ENCODE measurements at places on chromosomes 16 and 17.

DNA sequence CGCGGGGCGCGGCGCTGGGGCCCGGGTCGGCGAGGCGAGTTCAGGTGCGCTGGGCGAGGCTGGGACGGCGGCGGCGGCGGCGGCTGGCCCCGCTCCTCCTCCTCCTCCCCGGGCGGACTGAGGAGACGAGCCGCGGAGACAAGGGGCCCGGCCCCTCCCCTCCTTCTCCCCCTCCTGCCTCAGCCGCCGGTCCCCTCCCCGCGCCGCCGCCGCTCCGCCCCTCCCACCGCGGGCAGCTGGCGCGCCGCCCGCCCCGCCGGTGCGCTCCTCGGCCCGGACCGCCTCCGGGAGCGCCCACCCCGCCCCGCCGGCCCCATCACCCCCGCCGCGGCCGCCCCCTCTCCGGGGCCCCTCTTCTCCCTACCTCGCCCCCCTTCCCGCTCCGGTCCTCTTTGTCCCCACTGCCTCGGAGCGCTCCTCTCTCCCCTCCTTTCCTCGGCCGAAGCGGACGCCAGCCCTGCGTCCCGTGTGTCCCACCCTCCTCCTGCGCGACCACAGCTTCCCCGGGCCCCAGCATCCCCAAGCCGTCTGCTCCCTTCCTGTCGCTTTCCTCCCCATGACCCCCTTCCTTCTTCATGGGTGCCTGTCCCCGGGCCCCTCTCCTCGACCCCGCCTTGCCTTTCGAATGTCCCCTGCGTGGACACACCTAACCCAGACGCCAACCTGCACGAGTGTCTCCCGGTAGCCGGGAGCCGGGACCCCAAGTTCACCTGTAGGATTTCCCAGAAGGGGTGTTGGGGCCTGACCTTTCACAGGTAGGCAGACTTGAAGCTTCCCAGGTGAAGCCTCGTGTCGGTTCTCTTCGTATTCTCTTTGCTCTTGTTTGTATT lies at the start of gene TOX3:
TOX3 (minus strand) TSS at position 140 of the 830 bp plus-strand sequence. CDS start 420 bp downstream, outside the sequence.
- no peak for DNase-seq

- DNase-seq, result no peak
Observed at GRCh38 chr17:5638596-5638995, 54.3 kb upstream of the NLRP1 start.

- DNase-seq, result no peak
Observed at GRCh38 chr16:88349903-88350900, 32.6 kb upstream of the ZNF469 start.

- DNase-seq, result no peak
Observed at GRCh38 chr16:57645169-57645568, 16.7 kb downstream of the ADGRG1 start.

DNA sequence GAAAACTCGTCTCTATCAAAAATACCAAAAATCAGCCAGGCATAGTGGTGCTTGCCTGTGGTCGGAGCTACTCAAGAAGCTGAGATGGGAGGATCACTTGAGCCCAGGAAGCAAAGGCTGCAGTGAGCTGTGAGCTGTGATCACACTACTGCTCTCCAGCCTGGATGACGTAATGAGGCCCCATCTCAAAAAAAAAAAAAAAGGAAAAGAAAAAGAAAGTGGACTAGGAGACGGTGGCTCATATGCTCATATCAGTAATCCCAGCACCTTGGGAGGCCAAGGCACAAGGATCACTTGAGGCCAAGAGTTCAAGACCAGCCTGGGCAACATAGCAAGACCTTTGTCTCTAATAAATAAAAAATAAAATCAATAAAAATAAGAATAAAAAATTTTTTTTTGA lies 8.8 kb upstream of the SUMO2 start:
- no peak for DNase-seq

- no peak for DNase-seq
Observed at GRCh38 chr16:1960665-1961630, 1.6 kb downstream of the NDUFB10 start.

DNA sequence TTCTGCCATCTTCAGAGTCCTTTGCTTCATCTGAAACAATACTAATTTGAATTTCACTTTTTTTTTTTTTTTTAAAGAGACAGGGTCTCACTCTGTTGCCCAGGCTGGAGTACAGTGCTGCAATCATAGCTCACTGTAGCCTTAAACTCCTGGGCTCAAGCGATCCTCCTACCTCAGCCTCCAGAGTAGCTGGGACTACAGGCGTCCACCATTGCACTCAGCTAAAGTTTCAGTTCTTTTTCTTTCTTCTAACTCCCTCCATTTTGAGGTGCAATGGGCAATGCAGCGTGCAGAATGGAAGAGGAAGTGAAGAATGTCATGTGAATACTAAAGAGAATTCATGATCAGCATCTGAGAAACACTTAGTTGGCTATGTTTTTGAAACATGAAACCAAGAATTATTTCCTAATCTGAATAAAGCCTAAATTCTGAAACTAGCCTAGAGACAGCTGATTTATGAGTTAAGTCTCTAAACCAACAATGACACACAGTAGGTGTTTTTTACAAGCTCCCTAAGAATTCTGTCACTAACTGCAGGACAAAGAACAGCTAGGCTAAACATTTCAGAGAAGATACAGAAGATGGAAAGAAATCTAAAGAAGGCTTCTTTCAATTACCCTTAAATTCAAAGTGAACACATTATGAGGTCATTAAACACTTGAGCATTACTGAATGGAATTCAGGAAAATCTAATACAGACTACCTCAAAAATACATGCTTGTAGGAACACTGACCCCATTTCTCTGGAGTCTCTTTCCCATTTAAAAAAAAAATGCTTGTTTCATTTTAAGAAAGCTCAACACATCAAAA lies 21.0 kb downstream of the SNN start:
- DNase-seq, result no peak

DNA sequence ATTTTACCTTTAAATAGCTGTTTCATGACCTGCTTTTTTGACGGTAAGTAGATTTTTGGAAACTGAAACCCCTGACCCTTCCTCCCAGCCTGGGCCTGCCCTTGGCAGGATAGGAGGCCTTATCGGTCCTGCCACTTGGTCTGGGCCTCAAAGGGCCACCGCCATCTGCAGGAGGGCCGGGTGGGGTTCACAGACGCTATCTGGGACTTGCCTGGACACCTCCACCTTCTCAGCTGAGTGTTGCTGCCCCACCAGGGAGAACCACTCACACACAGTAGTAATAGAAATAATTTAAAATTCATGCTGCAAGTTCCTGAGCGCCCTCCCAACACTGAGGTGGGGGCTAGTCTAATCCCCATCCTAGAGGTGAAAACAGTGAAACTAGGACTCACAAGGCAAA lies 4.6 kb upstream of the NPRL3 start:
- DNase-seq, result no peak

- DNase-seq, result no peak
Observed at GRCh38 chr16:48558371-48558841, 51.6 kb downstream of the N4BP1 start.

- no peak for DNase-seq
Observed at GRCh38 chr16:28011223-28011622, 52.3 kb downstream of the GSG1L start.

- peak; percentile 15 for DNase-seq
Observed at GRCh38 chr17:27494192-27495091, 38.2 kb downstream of the KSR1 start.

DNA sequence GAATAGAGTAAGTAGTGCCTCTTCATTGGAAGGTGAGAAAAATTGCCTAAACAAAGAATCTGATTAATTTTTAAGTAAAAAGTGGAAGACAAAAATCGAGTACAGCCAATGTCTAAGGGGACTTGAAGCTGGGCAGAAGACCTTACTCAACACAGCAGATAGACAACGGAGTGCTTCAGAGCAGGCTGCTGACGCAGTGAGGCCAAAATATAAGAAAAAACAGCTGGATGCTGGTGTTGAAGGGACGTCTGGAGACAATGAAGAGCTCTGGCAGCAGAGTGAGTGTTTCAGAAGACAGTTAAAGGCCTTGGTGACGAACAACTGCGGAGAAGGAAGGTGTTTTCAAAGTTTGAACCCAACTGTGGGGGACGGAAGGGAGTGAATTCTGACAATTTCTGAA lies 169.8 kb downstream of the MRTFB start:
- DNase-seq, result no peak

DNA sequence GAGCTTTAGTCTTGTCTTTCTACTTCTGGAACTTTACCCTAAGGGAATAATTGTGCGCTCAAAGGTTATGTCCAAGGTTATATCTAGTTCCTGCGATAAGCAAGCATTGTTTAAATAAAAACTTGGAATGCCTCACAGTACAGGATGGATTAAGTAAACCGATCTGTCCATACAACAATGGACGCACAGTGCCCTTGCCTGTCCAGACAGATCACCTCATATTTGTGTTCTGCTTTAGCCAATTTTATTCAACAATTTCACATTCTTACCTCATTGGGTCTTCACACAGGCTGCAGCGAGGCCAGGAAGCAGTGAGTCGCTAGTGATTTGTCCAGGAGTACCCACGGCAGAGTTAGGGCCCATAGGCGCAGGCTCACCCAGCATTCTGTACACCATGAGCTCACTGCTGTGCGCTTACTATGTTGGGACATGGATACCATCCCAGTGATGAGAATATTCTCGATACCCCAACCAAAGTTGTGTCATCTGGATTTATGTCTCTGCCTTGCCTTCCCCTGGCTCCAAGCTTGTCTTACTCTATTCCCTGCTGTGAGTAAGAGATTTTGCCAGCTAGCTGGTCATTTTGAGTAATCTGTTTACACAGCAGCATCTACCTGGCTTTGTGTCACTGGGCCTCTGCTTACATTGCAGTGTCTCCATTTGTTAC lies 39.8 kb downstream of the USP43 start:
- DNase-seq, result no peak

GRCh38 chr17:75799402-75799801 lies 14.8 kb downstream of the UNK start:
- DNase-seq, result no peak

GRCh38 chr16:48408688-48409087 lies 23.5 kb upstream of the SIAH1 start:
- peak; percentile 72 for DNase-seq

DNA sequence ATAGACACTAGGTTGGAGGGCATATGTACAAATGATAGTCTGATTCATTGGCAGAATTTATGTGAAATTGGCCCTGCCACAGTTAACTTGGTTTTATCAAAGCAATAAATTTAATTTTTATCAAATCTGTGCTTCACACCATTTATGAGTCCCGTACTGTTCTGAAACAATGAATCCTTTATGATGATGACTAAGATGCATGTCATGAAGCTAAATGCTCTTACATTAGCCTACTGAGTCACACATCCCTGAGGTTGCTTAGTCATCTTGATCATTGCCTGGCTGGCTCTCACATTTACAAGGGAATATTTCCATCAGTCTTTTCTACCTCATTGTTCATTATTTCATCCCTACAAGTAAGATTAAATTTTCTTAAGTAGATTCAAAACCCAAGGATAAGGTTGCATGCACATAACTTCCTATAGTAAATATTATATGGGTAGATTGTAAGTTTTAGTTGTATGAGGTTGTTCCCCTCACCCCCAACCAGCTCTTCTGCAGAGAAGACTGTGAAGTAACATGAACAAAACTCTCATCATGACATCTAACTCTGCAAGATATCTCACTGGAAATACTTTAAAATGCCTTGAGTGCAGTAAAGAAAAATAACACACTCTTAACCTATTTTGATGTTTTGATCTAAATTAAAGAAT lies 170.7 kb downstream of the CYB561 start:
- peak; percentile 88 for DNase-seq

DNA sequence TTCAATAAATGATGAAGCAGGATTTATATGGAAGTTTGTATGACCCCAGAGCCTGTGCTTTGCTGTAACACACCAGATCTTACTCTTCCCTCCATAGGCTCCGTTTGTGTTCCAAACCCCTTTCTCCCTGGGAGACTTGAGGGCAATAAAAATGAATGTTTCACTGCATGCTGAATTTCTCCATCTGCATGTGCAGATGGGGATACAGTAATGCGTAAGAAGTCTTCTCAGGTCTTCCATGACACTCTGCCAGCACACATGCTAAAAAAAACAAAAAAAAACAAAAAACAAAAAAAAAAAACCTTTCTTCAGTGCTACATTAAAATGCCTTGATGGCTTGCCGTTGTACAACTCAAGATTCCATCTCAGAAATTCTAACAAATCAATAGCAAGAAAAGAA lies 170.2 kb upstream of the ANKFN1 start:
- no peak for DNase-seq

DNA sequence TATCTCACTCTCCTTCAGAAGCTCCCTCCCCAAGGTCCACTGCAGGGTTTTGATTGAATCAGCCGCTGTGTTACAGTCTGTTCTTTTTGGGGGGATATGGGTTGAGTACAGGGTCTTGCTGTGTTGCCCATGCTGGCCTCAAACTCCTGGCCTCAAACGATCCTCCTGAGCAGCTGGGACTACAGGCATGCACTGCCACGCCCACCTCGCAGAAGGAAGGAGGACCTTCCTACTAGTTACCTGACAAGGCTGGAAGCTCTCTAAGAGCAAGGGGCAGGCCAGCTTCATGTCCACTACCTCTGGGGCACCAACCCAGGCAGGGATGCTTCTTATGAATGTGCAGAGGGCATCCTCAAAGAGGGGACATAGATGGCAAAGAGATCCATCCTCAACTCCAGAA lies 1.9 kb upstream of the MMP28 start:
- DNase-seq, result no peak

- no peak for DNase-seq
Observed at GRCh38 chr16:50263940-50264929, 2.1 kb upstream of the ADCY7 start.

DNA sequence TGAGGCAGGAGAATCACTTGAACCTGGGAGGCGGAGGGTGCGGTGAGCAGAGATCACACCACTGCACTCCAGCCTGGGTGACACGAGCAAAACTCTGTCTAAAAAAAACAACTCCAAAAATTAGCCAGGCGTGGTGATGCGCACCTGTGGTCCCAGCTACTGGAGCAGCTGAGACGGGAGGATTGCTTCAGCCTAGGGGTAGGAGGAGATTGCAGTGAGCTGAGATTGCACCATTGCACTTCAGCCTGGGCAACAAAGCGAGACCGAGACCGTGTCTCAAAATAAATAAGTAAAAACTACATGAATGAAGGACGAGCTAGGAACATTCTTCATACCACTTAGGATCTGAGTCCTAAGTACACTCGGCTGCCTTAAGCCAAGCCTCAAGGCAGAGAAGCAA lies 35.4 kb downstream of the CCDC57 start:
- DNase-seq, result no peak

GRCh38 chr17:42849451-42850181 lies 1.4 kb upstream of the AOC3 start:
- no peak for DNase-seq

DNA sequence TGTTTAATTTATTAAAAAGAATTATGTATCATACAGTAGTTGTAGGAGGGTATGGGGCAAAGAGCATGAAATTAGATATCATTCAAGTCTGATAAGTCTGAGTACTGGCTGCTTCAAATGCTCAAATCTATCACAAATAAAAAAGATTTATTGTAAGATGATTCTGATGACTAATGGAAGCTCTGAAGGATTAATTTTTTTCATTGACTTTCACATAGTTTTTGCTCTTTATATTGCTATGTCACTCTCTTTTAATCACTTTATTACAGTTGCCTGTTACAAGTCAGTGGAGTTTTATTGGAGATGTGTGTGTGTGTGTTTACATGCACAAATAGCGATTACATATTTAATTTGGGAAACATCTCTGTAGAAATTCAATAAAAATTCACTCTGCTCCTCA lies 15.0 kb downstream of the MAP2K4 start:
- no peak for DNase-seq

Measured in fibroblast of skin of left biceps (primary cell).